GOT3 (cell line): ENCODE measurements at places on chromosomes 11 and 22.

- no peak for DNase-seq
These were observed 78.3 kb downstream of the SLC17A6 start for GRCh38 chr11:22416462-22416861.

GRCh38 chr11:69006816-69007215, 6.2 kb downstream of the MRGPRF start:
- DNase-seq: no peak

DNA sequence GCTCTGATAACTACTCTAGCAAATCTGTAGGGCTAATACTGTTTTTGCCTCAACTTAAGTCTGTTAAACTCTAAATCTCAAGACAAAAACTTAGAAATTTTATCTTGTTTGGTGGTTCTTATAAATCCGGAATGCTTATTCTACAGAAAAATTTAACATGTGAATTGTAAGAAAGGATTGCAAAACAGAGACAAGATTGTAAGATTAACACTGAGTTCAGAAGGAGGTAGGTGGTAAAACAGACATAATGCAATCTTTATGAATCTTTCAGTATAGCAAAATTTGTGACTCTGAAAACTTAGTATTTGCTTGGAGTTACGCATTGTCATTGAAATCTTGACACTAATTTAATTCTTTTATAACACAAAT, 263.9 kb downstream of the SBF2 start:
- DNase-seq: no peak

GRCh38 chr11:119573858-119574257, 150.9 kb upstream of the THY1 start:
- DNase-seq: no peak

DNA sequence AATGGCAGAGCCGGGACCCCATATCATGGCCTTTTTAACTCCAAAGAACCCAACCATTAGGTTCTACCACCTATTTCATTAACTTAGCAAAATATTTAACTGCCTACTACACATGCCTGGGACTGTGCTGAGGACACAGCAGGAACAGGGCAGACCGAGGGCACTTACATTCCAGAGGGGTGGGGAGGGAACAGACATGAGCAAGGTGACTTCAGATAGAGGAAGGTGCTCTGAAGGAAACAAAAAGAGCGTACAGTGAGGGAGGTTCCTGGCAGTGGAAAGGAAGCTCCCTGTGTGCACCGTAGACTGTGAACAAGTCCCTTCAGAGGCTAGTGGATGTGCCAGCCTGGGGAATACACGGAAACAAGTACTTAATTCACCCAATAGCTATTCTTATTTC, 82.8 kb downstream of the NAT10 start:
- no peak for DNase-seq

- no peak for DNase-seq
These were observed 736 bp downstream of the RDX start for GRCh38 chr11:110295531-110296225.

DNA sequence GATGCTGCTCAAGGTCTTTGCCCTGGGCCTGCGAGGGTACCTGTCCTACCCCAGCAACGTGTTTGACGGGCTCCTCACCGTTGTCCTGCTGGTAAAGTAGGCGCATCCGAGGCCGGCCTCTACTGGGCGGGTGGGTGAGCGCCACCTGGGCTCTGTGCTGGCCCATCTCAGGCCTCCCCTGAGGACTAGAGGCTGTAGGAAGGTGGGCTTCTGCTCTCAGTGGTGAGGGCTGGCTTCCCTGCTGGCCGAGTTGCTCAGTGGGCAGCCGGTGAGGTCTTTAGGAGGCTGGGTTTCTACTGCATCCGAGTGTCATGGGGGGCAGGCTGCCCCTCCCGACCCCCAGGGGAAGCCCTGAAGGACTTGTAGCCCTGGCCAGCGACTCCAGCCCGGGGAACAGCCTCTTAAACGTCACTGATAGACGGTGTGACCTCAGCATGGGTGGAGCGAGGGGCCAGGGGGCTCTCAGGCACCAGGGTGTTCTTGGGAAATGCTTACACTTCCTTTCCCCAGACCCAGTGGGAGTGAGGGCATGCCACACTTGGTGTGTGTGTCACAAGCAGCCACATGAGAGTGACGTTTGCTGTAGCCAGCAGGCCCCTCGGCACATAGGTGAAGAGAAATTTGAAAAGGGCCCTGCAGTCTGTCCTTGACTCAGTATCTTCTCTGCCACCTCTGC, 30.3 kb downstream of the TPCN2 start:
- no peak for DNase-seq

- DNase-seq: no peak
These were observed 63.3 kb downstream of the ADAMTS15 start for GRCh38 chr11:130511765-130512164.

GRCh38 chr11:10926801-10927211, 69.0 kb upstream of the ZBED5 start:
- no peak for DNase-seq

DNA sequence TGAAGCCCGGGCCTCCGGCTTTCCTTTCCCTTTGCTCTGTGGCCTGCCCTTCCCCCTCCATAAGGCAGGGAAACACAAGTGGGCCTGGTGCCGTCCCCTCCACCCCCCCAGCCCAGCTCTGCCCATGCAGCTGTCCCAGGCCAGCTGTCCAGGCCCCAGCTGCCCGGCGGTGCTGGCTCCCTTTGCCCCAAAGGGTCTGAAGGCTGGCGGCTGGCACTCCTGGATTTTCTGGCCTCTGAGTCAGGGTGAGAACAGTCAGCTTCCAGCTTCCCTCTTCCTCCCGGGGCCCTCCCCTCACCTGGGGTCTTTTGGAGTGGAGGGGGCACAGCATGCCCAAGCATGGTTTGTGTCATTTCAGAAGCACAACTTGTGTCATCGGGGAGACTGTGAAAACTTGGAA, 27.8 kb downstream of the CD82 start:
- no peak for DNase-seq

DNA sequence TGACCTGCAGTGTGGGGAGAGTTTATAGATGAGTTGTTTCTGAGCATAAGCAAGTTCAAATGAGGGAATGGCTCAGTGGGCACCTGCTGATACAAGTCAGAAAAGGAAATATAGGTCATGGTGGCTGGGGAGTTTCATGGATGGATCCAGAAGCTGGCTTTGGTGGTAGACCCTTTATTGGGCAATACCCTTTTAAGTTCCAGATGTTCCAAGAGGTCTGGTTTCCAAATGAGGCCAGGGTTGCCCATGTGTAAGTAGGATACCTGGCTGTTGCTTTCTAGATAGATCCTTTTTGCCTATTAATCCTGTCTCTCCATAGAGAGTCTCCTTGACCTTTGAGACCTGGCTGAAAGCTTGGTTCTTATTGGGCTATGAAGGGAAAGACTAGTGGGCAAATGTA, 2.2 kb downstream of the STIM1 start:
- no peak for DNase-seq

- DNase-seq: no peak
These were observed 21.5 kb downstream of the RANGAP1 start for GRCh38 chr22:41264408-41264941.

GRCh38 chr11:119338965-119339588, 1.6 kb downstream of the C1QTNF5 start:
- DNase-seq: no peak

GRCh38 chr11:35803115-35803514, 140.5 kb downstream of the TRIM44 start:
- no peak for DNase-seq

GRCh38 chr11:3826721-3827120, 14.0 kb downstream of the RHOG start:
- DNase-seq: no peak

DNA sequence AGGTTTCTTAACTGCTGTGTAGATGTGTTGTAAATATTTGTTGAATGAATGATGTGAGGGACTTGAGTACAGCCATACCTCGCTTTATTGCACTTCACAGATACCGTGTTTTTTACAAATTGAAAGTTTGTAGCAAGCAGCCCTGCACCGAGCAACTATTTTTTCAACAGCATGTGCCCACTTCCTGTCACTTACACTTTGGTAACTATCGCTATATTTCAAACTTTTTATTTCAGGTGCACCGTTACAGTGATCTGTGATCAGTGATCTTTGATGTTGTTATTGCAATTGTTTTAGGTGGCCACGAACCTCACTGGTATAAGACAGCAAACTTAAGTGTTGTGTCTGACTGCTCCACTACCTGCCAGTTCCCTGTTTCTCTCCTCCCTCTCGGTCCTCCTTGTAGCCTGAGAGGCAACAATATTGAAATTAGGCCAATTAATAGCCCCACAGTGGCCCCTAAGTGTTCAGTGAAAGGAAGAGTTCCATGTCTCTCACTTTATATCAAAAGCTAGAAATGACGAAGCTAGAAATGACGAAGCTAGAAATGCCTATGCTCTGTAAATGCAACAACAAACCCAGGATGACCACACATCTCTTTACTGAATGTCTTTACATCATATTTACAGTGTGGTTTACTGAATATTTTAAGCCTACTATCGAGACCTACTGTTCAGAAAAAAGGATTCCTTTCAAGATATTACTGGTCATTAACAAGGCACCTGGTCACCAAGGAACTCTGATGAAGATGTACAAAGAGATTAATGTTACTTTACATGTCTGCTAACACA, 1.0 kb downstream of the SFI1 start:
- DNase-seq: no peak

- no peak for DNase-seq
These were observed 8.8 kb upstream of the IZUMO1R start for GRCh38 chr11:94295534-94295933.

GRCh38 chr11:123653827-123654565, 428 bp downstream of the SCN3B start:
- no peak for DNase-seq

GRCh38 chr22:22901578-22902218, 14.1 kb downstream of the IGLL5 start:
- DNase-seq: no peak

DNA sequence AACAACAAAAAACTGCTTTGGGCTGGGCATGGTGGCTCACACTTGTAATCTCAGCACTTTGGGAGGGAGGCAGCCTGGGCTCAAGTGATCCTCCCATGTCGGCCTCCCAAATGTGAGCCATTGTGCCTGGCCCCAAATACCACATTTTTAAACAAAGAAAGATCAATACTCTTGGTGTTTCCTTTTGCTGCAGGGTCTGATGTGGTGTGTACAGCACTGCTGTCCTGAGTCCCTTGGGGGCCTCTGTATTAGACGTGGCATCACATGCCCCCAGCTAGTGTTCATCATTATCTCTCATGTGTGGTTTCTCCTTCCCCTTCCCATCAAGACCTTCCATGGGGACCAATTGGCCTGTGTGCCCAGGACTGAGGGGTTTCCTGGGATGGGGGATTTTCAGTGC, 20.5 kb upstream of the XBP1 start:
- no peak for DNase-seq
